NCI-H345 (cell line): ENCODE measurements at places on chromosomes 4 and X.

DNA sequence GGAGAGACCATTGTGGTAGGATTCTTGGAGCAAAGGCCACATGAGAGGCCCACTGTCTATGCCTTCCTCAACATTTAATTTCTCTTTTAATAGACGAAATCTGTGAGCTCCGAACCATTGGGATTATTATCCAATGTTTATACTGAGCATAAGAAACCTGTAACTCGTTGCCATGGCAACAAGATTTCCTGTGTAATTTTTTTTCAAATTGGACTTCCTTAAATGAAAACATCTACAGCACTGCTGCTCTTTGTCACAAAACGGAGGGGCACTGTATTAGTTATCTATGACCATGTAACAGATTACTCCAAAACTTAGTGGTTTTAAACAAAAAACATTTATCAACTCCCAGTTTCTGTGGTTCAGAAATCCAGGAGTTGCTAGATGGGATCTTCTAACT lies 38.7 kb downstream of the PPP1R2C start:
- no peak for DNase-seq

DNA sequence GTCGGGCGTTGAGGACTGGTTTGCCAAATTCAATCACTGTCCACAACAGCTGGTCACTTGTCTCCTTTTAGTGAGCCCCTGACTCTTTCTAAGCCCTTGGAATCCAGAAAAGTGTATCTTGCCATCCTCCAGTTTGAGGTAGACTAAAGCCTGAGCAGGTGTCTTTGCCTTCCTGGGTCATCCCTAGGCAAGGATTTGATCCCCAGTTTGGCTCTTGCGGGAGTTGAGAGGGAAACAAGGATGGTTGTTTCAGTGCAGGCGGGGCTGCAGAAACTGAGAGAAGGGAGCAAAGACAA lies 2.2 kb upstream of the FGF5 start:
- no peak for DNase-seq

DNA sequence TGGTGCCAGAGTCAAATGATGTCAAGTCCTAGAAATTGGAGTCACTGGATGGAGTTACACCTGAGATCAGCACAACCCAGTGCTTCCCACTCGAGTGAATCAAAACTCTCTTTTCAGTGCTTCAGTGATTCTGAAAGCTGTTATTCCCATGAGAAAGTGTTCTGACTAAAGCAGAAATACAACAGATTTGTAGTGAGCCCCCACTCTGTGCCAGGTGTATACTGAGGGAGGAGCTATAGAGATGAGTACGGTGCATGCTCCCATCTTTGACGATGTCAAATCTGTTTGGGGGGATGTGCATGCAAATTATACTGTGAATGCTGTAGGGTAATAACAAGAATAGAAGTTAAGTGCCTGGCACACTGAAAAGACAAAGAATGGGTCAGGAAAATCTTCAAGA lies 330.2 kb downstream of the HS3ST1 start:
- DNase-seq: no peak

DNA sequence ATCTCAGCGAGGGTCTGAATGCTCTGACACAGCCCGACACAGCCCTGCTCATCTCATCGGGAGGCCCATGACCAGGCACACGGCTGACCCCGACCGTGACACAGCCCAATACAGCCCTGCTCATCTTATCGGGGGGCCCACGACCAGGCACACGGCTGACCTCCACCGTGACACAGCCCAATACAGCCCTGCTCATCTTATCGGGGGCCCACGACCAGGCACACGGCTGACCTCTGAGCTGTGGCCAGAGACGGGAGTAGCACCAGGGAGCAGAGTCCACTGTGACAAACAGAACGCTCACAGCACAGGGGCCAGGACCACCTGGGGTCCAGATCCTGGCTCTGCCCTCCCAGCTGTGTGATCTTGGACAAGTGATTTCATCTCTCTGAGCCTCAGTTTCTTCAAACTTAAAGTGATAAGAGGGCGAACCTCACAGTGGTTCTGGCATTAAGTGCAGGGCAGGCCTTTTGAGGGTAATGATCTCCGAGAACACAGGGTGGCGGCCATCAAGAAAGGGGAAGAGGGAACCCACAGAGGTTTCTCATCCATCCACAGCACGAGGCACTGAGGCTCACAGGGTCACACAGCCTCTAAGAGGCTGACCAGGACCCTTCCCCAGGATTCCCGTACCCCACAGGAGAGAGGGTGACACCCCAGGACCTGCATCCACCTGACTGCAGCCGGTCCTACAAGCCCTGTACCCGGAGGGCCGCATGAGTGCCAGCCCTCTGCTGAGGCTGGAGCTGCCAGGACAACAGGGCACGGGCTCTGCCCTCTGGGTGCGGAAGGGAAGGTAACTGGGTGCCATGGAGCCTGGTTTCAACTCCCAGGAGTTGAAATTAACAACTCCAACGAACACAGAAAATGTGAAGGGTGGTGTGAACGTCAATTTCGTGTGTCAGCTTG lies 60.1 kb downstream of the WFS1 start:
- DNase-seq: no peak

DNA sequence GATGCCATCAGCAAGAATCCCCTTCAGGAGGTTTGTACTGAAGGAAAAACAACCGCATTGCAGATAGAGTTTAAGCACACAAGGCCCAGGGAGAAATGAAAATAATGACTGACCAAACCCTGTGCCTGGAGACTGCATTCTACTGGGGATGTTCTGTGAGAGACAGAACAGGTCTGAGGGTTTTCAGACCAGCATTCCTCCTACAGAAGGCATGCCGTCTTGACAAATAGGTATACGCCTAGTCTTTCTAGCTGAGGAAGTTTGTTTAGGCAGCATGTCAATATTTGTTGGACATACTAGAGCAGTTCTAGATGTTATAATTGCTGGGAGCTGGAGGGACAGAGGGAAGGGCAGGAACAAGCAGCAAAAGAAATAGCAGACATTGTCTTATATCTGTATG lies 68.4 kb upstream of the SCOC start:
- no peak for DNase-seq
